ENCODE measurements at places on chromosomes 4 and X. TPM values are rescaled to one million over a fixed set of nuclear protein-coding genes. Genes with fewer than 3 reads are reported as not detected.

The CD99L2 gene
- 17.6 TPM for total RNA-seq

The HSFX2 gene
- total RNA-seq, result not detected

GRCh38 chr4:139331185-139331584 lies 28.9 kb upstream of the NDUFC1 start:
- ATAC-seq, result peak; percentile 72

DNA sequence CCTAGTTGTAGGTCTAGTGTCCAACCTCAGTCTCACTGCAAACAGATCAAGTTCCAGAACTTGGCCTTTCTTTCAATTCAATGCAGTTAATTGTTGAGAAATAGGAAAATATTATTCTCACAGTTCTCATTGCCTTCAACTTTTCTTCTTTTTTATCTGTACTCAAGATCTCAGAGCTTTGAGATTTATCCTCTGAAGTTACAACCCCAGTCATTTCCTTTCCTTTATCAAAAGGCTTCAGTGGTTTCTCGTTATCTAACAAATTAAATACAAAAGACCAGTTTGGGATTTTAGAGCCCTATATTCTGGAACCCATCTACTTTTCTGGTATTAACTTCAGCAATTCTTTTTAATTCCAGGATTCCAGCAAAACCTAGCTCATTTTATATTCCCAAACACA lies 130.2 kb downstream of the TMA16 start:
- no peak for ATAC-seq

DNA sequence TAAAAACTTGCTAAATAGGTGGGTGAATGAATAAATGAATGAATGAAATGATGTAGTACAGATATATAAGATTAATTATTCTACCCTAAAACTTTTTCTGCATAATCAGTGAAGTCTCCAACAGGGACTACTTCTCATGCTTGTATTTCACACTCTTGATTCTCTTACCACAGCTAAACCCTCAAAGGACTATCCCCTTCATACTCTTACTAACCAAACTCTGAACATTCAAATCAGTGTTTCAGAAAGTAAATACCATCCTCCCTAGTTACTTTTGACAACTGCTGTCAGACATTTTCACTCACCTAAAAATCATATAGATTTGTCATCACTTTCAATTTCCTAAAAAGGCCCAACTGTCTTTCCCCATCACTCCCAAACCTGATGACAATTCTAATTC lies 234.3 kb upstream of the HHIP start:
- ATAC-seq, result no peak

The BEX1 gene
- 1.1 TPM for total RNA-seq

The CLTRN gene
- not detected for total RNA-seq

- no peak for ATAC-seq
Observed at GRCh38 chrX:154006947-154007346, 12.8 kb downstream of the IRAK1 start.

- ATAC-seq, result no peak
Observed at GRCh38 chr4:100517864-100518341, at the start of gene EMCN. TSS of gene EMCN (minus strand) at chr4:100518022. CDS start at chr4:100517914, 108 bp downstream.

GRCh38 chr4:118682928-118683327 lies 2.3 kb upstream of the METTL14 start:
- ATAC-seq, result no peak

GRCh38 chrX:41449615-41450014 lies 2.5 kb downstream of the NYX start:
- peak; percentile 71 for ATAC-seq

The IL15 gene
- 2.7 TPM for total RNA-seq

- ATAC-seq, result no peak
Observed at GRCh38 chrX:1215123-1215823, 2.8 kb upstream of the CRLF2 start.

DNA sequence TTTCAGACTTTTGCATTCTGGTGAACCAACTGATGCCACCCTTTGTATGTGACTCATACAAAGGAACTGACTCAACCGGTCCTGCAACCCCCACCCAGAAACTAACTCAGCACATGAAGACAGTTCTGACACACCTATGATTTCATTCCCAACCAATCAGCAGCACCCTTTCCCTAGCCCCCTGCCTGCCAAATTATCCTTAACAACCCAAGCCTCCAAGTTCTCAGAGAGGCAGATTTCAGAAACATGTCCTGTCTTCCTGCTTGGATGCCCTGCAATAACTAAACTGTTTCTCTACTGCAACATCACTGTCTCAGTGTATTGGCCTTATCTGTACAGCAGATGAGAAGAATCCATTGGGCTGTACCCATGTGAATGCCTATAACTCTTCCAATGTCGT lies 284.7 kb downstream of the CAMK2D start:
- peak; percentile 82 for ATAC-seq

The VGLL1 gene
- total RNA-seq, result not detected

DNA sequence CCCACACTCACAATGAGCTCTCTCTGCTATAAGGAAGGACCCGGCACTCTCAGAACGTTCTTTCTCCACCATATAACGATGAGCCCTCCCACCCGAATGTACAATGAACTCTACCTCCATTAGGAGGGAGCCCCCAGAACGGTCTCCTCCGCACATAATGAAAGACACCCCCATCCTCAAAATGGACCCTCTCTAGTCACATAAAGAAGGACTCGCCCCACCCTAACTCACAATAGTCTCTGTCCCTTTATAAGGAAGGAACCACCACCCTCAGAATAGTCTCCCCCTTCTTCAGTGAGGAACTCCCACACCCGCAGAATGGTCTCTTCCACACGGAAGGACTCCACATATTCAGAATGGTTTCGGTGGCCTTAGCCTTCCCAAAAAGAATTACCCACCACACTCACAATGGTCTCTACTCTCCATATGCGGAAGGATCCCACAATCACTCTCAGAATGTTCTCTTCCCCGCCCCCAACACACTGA lies 477 bp downstream of the SLC35A2 start:
- ATAC-seq, result peak; percentile 8

DNA sequence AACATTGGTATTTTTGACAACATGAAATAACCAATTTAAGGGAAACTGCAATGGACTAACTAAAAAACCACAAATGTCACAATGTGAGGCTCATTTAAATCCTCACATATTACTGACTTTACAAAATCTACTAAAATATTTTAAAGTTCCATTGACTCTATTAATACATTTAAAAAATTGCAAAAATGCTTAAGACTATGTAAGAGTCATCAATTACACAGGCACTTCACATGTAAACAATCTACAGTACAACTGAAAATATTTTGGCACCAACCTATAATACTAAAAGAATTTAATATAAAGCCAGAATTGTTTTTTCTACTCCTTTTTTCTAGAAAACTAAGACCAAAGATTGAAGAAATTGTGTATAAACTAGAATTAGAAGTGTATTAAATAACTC lies 76.8 kb upstream of the RBMXL3 start:
- ATAC-seq, result no peak

- no peak for ATAC-seq
Observed at GRCh38 chr4:100302061-100303026, 112.1 kb upstream of the DDIT4L start.

- peak; percentile 42 for ATAC-seq
Observed at GRCh38 chrX:39439906-39440798, 638.9 kb downstream of the MID1IP1 start.

- no peak for ATAC-seq
Observed at GRCh38 chr4:40403081-40403480, 67.9 kb downstream of the CHRNA9 start.

The NCAPG gene
- 75.6 TPM for total RNA-seq

DNA sequence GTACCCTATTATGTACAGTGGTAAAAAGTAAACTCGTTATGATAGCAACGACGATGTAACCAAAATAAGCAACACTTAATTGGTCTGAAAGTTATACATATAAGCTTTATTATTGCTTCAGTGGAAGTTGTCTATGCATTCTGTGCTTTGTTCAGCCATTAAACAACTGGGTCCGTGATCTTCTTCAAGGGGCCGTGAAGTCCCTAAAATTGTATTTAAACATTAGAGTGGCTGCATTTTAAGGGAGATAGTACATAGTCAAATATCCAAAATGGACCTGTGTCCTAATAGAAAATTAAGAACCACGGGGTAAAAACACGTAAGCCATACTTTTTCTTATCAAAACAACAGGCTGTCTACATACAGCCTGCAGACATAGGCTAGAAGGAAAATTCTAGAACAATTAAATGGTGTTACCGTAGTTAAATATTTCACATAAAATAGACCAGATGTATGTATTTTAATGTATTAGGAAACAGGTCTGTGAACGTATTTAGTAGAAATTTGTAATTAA lies 2.1 kb downstream of the GUCY1A1 start:
- no peak for ATAC-seq

- no peak for ATAC-seq
Observed at GRCh38 chr4:124025428-124025827, 628.8 kb downstream of the SPRY1 start.

The SLC6A8 gene
- total RNA-seq, result 26.1 TPM

DNA sequence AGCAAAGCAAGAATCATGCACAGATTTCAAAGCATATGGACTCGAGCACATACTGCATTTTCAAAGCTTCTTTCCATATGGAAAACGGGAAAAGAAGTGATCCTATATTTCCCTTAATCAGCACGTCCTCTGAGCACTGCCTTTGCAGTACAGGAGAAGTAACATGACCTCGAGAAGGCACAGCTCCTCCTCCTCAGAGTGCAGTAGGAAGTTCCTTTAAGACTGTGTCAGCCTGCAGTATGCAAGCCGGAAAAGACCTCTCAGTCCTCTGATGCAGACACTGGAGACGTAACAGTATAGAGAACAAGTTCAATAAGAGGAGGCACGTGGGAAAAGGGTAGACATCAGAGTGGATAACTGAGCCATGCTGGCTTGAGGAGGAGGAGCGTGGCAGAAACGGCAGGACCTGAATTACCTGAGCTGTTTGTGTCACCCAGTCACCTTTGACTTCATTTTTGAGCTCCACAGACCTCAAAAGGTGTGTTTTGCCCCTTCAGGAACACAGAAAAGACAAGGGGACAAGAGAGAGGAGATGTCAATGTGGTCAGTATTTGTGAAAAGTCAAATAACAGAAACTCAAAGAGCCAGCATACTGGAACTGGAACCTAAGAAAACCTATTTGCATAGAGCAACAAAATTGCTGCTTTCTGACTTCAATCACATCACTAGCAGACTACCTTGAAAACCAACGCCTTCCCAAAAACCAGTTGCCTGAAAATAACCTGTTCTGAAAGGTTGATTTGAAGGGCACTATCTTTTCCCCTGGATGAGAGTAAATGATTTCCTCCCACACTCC lies 20.8 kb downstream of the IRF2 start:
- peak; percentile 97 for ATAC-seq

- ATAC-seq, result no peak
Observed at GRCh38 chr4:179626687-179627086, 2184.4 kb upstream of the AGA start.

DNA sequence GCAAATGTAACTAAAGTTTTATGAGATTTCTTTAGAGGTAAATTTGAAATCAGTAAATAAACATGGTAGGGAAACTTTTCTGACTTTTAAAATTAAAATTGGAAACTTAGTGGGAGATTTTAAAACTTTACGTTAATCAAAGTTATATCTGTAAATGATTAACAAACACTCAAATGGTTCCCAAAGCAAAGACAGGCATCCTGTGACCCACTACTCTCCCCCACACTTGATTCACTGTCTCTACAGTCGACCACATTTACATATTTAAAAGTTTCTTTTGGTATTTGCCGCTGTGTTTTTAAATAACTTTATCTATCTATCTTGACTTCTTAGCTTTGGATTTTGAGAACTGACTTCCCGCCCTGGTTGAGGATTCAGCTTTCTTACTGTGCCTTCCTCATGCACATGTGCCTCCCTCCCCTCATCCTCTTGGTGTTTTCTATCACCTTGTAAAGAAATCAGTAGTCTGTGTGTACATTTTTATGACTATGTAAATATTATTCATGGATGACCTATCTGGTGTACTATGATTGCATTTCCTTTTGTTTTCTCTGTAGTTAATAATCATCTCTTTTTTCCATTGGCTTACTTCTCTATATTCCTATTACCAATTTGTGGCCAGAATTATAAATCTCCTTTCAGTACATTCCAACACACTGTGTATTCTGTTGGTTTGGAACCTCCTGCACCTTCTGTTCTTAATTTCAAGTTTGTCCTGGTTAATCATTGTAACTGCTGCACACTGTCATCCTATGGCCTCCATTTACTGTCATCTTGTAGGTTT lies 72.6 kb downstream of the WWC2 start:
- ATAC-seq, result no peak

- ATAC-seq, result peak; percentile 38
Observed at GRCh38 chrX:2677764-2678163, 13.3 kb upstream of the CD99 start.

GRCh38 chr4:78137532-78137931 lies 80.4 kb downstream of the FRAS1 start:
- no peak for ATAC-seq

- ATAC-seq, result no peak
Observed at GRCh38 chr4:24243641-24244040, 340.7 kb downstream of the DHX15 start.

The MRFAP1L1 gene
- 53.6 TPM for total RNA-seq

DNA sequence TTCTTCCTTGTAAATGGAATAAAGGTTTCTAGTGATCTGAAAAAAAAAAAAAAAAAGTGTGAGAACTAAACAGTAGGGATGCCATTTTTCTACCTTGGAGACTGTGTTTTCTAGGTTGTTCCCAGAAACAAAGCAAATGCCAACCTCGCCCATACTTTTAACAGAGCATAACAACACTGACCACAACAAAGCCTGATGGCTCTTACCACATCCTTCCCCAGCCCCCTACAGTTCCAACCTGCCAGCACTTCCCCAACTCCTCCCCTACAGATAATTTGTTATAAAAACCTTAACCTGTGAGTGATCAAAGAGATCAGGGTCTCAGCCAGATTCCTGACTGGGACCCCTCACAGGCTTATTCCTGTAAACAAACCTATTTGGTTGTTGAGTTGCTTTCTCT lies 940.0 kb downstream of the SH3BGRL start:
- no peak for ATAC-seq

- no peak for ATAC-seq
Observed at GRCh38 chr4:146267826-146268225, 53.5 kb downstream of the REELD1 start.

- no peak for ATAC-seq
Observed at GRCh38 chrX:4638036-4638435, 924.6 kb upstream of the PRKX start.

The AREG gene
- total RNA-seq, result 0.80 TPM

- no peak for ATAC-seq
Observed at GRCh38 chr4:15118292-15118691, 116.0 kb downstream of the CPEB2 start.
